Brain (organoid and tissue), 16 donors: ENCODE measurements at places on chromosomes 7 and 10. TPM values are rescaled to one million over a fixed set of nuclear protein-coding genes. Genes with fewer than 3 reads are reported as not detected.

DNA sequence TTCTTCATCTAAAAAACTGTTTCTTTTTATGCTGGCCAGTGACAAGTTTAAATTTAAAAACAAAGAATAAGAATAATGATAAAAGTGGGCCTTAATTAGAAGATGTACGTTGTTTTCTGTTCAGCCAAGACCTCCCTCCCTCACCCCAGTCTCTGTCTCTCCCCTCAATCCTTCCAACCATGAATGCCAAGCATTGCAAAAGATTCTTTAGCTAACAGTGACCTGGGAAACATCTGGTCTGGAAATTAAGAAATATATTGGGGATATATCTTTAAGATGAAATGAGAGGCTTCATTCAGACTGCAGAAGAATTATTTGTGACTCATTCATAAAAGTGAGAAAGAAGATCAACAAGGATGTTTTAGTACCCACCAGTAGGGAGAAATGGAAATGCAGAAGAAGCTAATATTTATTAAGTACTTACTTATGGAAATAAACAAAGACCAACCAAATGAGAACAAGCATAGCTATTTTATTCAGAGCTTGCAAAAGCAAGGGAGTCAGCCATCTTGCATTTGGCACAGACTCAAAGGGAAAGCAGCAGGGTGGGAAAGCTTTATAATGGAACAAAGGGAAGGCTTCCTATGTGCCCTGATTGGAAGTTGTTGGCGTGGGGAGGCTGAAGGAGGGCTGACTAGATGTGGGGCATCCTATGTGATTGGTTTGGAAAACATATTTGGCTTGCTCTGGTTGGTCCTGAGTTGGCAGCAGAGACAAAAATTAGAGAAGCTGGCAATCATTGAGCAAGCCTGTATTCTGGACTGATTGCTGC lies 595.4 kb upstream of the GHITM start:
- peak; percentile 68 for DNase-seq

DNA sequence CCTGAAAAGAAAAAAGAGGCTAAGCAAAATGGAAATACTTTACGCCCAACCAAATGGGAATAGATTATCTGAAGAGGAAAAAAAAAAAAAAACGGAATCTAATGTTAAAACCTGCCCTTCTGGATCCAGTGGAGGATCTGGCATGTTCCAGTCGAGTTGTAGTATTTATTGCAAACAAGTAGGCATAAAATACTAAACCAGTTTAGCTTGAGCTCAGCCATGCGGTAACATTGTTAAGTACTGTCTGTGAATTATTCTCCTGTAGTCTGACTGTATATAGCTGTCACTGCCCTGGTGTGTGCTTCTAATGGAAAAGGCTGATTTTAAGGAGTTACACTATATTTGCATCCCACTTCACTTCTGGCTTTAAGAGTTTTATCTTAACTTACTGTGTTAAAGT lies 40.3 kb downstream of the CELF2 start:
- no peak for DNase-seq

- DNase-seq, result no peak
These were observed 68.8 kb upstream of the DNAJB6 start for GRCh38 chr7:157267956-157268355.

POT1 gene
- polyA plus RNA-seq, result 11.7 TPM

TCAF2 gene
- 0.42 TPM for polyA plus RNA-seq

ADRA2A gene
- polyA plus RNA-seq, result 1.1 TPM

DNA sequence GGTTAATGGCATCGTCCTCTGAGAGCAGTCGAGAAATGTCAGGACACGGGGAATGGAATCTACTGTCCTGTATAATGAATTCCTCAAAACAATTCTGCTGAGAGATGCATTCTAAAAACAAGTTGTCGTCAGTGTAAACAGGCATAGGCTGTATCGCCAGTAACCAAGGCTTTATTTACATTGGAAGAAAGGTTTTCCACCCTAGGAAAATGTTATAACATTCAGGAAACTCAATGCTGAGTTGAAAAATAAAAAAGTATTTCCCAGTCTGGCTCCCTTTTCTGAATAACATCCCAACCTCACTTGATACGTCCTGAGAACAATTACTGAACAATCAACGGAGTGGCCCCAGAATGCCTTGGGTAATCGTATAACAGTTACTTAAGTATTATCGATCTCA lies 79.6 kb upstream of the UCN3 start:
- no peak for DNase-seq

DNA sequence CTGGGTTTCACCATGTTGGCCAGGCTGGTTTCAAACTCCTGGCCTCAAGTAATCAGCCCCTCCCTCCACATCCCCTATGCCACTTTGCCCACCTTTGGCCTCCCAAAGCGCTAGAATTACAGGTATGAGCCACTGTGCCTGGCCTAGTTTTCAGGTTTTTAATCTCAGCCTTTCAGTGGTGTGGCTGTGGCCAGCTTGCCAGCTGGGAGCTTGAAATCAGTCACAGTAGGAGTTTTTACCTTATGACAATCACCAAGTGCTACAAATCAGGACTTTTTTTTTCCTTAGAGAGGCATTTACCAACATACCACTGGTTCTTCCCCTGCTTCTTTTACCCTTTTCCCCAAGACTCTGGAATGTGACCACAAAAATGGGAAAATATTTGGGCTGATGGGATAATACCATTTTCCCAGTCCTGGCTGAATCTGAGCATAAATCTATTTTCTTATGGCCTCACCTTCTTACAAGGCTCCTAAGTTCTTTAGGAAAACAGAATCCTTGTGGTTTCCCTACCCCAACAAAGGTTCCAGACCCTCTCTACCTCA lies 6.2 kb downstream of the STEAP4 start:
- DNase-seq, result no peak

GRCh38 chr7:16062269-16062668 lies 359.1 kb downstream of the CRPPA start:
- no peak for DNase-seq

DNA sequence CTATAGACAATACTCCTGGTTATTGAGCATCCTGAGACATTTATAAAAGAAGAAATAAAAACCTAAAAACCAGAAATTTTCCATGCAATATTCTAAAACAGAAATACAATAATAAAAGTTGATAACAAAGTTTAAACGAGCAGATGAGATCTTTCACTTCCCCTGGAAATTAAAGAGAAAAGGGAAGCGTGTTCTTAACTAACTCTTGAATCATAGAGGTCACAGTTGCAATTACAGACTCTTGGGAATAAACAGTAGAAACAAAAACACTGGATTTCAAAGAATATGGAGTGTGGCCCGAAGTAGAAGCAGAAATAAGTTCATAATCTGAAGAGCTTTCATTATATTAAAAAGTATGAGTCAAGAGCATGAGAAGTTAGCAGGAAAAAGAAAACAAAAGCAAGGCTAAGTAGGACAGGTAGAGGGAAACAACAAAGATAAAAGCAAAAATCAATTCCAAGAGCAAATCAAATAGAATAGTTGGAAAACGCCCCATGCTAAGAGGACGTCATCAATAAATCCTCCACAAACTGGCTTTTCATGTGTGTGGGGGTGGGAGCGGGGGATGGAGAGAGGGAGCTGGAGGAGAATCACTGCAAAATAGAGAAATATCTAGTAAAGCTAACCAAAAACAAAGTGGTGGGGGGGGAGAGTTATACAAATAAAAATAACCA lies 55.2 kb upstream of the C10orf71 start:
- DNase-seq, result no peak

DNA sequence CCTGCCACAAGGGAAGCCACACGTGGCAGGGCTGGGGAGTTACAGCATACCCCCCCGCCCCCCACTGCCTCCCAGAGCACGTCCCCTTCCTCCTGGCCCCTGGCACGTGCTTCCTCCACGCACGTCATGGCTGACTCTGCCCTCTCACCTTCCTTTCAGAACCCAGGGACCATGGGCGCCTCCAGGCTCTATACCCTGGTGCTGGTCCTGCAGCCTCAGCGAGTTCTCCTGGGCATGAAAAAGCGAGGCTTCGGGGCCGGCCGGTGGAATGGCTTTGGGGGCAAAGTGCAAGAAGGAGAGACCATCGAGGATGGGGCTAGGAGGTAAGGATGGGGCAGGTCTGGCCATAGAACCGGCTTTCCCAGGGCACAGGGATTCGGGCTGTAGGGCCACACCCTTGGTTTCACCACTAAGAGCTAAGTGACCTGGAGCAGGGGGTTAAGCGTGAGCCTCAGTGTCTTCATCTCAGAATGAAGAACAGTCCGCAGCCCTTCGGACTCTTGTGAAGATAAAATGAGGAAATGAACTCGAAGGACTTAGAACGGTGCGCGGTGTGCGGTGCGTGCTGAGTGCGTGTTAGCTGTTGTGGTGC lies 2.5 kb downstream of the NUDT1 start:
- no peak for DNase-seq

- DNase-seq, result no peak
These were observed 44.8 kb upstream of the ADO start for GRCh38 chr10:62759599-62760175.
